ENCODE measurements at places on chromosomes 13 and 19.

- peak; percentile 18 for DNase-seq
These were observed 62.1 kb downstream of the DGKH start for GRCh38 chr13:42110410-42111155.

GRCh38 chr19:34120846-34121639, 51.3 kb upstream of the LSM14A start:
- DNase-seq: peak; percentile 49

- DNase-seq: no peak
These were observed 747.4 kb downstream of the UQCRFS1 start for GRCh38 chr19:28465371-28466086.

DNA sequence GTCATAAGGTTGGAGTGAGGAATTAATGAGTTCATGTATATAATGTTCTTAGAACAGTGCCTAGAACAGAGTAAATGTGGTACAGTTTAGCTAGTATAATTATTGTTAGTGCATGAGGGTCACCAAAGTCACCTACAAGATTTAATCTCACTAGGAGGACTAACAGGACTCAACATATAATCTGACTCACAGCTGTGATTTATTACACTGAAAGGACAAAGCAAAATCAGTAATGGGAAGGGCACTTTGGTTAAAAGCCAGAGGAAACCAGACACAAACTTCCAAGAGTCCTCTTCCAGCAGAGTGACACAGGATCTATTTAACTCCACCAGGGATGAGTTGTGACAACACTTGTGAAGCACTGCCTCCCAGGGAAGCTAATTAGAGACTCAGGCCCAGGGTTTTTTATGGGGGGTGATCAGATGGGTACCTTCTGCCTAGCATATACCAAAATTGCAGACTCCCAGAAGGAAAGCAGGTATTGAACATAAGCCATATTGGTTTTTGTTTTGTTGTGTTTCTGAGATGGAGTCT, 341.2 kb upstream of the DACH1 start:
- no peak for DNase-seq

DNA sequence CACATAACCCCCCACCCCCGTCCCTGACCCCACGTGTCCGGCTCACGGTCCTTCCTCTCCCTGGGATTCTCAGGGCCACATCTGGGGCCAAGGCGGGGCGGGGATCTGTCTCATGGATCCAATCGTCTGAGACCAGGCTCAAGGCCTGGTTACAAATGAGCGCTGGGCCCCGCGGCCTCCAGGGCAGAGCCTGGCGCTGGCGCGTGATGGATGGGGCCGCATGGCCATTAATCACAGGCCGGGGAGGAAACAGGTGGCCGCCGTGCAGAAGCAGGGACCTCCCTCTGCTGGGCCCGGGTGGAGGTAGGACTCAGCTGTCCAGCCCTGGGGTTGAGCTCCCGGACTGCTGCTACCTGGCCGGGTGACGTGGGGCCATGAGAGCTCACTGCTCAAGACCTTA, 5.8 kb upstream of the TLE5 start:
- DNase-seq: no peak

DNA sequence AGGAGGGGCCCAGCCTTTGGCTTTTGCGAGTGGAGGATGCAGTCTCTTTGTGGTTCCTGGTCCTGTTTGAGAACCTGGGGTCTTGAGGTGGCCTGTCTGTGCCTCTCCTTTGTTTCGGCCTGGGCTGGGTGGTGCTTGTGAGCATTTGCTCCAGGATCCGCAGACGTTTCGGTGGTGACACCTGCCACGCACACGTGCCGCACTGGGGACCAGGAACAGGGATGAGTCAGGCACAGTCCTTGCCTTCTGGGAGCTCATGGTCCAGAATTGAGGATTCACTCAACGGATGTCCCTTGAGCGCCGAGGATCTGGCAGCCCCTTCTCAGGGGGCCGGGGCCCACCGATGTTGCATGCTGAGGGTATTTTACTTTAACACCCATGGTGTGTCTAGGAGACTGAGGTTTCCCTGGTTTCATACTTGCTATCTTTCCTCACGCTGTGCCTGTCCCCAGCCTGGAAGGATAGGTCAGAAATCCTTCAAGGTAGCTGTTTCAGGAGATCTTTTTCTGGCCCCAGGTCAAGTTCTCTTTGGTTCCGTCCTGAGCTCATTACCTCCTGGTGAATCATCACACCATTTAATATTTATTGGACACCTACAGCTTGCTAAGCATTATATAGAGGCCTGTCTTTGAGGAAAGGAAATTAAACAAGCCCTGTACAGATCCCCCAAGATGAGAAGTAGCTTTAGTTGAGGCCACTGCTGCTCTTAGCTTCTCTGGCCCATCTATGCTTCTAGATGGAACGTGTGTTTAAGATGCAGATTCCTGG, 5.1 kb downstream of the HDGFL2 start:
- no peak for DNase-seq

DNA sequence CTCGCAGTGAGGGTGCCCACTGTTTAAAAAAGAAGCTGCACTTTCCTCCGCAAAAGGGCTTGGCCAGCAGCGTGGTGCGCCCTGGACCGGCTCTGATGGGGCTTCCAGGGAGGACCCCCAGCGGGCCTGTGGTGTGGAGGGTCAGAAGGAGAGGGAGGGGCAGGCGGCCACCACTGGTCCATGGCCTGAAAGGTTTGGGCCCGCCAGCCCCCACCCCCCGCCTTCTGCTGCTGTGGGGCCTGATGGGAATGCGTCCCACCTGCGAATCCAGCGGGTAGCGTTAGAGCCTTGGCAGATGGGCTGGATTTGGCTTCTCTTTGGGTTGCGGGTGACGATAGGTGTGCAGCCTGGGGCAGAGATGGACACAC, 34.7 kb downstream of the TMEM255B start:
- DNase-seq: no peak

DNA sequence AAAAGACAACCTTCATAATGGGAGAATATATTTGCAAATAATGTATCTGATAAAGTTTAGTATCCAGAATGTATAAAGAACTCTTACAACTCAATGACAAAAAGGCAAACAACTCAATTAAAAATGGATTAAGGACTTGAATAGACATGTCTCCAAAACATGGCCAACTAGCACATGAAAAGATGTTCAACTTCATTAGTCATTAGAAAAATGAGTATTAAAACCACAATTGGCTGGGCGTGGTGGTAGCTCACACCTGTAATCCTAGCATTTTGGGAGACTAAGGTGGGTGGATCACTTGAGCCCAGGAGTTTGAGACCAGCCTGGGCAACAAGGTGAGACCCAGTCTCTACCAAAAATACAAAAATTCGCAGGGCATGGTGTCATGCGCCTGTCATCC, 18.8 kb upstream of the ZMYM5 start:
- no peak for DNase-seq

GRCh38 chr13:51647067-51647466, 62.8 kb downstream of the WDFY2 start:
- DNase-seq: no peak

DNA sequence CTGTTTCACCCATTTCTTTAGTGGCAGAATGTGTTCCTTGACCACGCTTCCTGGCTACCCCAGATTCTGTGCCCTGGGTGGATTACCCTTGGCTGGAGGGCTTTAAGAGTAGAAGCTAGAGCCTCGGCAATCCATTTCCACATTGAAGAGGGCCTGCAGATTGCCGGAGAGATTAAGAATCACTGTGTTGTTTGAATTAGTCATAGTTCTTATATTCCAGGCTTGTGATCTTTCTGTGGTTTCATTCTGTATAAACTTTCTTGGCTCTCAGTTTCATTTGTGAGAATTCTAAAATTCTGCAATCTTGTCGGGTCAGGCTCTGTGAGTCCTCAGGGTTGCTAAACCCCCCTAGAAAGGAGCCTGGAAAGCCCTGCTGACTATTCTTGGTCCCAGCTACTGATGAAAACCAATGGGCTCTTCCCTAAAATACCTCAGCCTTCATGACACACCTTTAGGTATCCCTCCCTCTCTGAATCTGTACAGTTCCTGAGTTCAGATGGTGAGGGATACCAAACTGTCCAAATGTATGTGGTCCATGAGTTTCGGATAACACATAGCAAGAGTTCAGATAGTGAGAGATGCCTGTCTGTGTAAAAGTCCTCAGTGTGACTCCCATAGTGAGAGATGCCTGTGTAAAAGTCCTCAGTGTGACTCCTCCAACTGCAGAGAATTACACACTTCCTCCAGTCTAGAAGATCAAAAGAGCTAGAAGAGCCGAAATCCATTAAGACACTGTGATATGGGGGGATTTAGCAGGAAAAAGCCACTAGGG, 4.3 kb downstream of the PHF11 start:
- no peak for DNase-seq
